Left lung (tissue), 14 donors: ENCODE measurements at places on chromosomes 3 and 15.

- no peak for DNase-seq
Observed at GRCh38 chr3:18510947-18511346, 85.8 kb upstream of the SATB1 start.

GRCh38 chr3:39752019-39752637 is 57.3 kb upstream of the MYRIP start:
- DNase-seq: no peak

DNA sequence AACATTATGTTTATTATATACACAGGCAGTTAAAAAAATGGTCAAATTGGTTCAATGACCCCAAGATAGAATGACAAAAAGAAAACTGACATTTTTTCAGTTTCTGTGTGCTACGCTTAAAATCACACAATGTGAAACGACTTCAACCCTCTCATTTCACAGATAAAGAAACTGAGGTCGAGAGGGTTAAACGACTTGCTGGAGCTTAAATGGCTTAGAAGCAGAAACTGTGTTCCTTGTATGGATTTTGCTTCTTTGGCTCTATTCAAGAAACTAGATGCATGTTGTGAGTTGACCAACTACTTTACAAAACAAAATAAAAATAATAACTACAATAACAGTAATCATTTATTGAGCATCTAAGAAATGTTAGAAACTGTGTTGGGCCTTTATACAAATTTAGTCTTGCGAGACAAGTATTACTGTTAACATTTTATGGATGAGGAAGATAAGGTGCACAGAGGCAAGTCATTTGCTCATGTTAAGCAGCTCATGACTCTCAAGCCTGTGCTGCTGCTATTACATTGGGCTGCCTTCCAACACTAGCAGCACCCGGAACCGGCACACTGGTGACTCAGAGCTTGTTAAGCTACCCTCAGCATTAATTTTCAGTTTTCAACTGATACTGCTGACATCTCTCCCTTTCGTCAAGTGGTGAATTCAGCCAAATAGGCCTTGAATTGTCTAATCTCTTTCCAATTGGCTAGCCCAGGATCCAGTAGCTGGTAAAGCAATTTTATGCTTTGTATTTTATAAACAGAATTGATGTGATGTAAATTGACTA is 487.6 kb downstream of the NAALADL2 start:
- peak; percentile 25 for DNase-seq

- no peak for DNase-seq
Observed at GRCh38 chr15:89556413-89557262, 18.6 kb upstream of the TICRR start.

DNA sequence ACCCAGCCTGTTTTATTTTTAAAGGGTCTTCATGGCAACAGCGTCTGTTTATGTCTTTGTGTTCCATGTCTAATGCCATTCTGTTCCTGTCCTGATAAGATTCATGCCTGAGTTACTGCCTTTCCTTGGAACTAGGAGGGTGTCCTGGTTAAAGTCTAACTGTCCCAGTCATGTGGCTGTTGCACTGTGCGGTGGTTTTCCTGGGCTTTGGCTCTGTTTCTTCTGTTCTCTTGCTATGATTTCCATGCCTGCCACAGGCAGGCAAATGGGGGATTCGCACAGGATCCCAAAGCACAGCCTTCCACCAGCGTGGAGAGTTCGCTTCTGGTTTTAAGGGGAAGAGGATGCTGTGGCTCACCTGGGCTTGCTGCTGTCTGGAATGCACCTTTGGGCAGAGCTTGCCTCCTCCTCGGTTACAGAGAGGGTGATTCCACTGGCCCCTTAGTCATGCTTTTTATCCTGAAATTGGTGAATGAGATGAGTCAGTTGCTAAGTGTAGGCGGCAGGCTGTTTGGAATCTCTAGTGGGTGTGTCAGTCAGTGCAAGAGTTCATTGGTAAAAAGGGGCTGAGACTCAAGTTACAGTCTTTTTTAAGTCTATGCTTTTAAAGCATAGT is 86.8 kb downstream of the CCK start:
- peak; percentile 55 for DNase-seq

DNA sequence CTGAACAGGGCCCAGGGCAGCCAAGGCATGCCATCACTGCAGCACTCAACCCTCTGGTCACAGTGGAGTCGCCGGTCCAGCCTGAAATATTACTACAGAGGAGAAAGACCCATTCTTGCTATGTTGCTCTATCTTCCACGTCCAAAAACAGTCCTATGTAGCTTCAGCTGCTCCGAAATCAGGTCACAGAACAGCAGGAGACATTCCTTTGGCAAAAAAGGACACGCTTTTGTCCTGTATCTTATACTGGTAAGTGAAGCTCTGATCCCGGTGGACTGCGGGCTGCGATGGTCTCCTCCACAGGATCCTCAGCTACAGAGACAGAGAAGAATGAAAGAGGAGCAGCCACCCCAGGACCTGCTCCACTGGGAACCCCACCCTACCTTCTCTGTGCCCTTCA is 17.6 kb downstream of the ELP6 start:
- DNase-seq: no peak

DNA sequence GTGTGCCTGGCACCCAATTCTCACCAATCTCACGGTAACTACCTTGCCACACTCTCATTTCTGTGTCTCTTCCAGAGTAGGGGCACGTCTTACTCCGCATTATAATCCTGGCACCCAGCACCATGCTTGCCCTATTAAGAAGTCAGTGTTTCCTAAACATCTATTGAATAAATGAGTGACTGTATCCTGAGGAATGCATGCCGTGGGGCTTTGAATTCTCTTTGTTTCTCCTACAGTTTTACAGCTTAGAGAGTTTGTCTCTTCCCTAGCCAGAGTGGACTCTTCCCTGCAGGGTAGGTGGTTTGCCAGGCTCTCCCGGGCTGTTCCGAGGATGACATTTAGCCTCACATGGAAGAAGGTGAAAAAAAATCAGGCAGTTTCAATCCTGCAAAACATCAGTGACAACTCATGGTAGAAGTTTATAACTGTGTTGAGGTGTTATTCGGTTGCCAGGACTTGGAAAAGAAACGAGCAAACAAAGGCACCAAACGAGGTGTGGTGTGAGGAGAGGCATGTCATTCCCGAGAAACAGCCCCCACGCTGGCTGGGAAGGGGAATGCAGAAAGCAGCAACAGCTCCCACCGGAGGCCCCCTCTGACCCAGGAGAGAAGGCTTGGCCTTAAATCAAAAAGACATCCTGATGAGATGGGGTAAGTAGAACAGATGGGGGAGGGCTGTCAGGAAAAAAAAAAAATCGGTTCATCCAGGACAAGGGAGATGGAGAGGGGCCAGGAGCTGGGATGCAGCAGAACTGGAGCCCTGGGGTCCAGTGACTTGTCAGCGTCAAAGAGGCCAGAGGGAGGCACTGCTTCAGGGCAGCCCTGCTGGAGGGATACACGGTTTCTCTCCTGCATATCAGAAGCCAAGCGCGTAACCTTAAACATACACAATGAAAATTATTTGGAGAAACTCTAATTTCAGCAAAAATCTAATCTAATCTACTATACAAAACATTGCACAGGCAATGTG is 168.4 kb upstream of the ARRDC4 start:
- peak; percentile 34 for DNase-seq

DNA sequence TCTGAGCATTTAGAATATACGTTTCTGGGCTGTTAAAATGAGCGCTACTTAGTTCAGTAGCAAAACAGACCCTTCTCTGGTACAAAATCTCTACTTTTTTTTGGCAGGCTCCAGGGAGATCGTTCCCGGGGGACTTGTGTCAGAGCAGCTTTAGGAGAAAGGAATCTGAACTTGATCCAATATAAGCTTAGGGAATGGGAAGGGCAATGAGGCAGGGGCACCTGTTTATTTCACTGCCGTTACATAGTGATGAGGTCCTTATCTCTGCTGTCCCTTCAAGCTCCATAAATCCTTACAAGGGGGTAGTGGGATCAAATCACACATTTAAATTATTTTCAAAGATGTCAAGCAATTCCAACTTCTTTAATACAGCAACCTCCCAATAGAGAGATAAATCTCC is 128.7 kb upstream of the BNIP2 start:
- DNase-seq: no peak

DNA sequence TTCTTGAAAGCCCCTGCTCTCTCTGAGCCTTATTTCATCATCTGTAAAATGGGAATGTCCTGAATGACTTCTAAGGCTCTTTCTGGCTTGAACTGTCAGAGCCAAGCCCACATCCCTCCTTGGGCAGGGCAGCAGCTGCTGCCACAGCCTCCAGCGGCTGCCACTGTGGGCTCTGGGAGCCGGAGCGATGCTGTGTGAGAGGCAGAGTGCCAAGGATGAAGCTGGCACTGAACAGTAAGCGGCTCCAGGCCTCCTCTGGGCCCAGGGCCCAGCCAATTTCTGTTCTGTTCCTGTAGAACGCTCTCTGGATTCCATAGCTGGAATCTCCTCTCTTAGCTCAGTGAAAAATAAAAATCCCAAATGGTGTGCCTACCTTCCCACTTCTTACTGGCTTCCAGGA is 4.4 kb downstream of the CPLX3 start:
- no peak for DNase-seq

- DNase-seq: no peak
Observed at GRCh38 chr3:67311440-67311839, 313.3 kb downstream of the KBTBD8 start.

DNA sequence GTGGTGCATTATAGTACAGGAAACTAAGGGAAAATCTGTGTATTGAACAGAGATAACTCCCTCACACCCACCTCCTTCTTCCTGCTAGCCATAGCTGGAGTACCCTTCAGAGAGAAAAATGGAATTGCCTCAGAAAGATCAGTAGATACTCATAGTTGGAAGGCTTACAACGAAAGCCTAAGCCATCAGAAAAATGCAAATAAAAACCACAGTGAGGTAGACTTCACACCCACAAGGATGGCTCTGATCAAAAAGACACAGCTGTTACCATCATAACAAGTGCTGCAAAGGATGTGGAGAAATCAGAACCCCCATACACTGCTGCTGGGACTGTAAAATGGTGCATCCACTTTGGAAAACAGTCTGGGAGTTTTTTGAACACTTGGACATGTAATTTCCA is 7.4 kb upstream of the DLG1 start:
- DNase-seq: no peak

GRCh38 chr3:193981504-193981903 is 154.4 kb upstream of the HES1 start:
- no peak for DNase-seq

DNA sequence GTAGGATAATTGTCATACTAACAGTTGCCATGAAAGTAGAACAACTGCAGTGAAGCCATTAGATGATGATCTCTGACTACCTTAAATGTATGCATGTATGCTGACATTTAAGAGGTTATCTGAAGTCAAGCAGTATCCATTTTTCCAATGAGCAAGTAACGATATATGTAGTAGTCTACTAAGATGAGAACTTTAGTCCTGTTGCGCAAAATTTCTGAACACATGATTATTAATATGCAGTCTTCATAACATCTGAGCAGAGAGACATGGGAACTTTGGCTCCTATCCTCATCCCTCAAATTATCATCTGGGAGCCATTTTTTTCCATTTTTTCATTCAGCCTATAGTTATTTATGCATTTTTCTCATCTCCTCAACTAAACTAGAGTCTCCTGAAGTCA is 79.2 kb downstream of the MME start:
- DNase-seq: no peak

DNA sequence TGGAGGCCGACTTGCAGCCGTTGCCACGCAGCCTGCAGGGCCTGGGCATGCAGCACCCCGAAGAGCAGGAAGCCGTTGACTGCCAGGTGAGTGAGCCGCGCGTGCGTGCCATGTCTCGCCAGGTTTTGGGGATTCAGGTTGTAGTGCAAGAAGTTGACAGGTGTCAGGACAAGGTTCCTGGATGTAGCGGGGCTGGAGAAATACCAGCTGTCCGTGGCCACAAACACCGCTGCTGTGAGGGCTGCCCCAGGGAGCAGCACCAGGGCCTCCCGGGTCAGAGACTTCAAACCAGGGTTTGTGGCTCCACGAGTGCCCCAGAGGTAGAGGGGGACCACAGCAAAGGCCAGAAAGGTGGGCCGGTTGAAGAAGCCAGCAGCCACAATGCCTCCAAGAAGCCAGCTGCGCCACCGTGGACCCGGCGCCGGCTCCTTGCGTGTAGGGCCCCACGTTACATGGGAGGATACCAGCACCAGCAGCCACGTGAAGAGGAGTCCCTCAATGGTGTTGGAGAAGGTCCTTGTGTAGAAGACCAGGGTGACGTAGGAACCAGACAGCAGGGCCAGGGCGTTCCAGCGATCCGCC is 5.6 kb upstream of the NCBP2 start:
- DNase-seq: no peak

DNA sequence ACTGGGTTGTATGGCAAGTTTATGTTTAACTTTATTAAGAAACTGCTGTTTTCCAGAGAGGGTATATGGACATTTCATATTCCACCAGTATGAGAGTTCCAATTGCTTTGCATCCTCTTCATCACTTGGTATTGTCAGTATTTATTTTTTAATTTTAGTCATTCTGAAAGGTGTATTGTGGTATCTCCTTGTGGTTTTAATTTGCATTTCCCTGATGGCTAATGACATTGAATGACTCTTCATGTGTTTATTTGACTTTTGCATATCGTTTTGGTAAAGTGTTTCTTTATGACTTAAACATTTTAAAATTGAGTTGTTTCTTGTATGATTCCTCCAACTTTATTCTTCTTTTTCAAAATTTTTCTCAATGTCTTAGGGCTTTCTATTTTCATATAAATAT is 44.4 kb downstream of the IL1RAP start:
- DNase-seq: no peak

- DNase-seq: no peak
Observed at GRCh38 chr15:85704066-85704465, 90.7 kb downstream of the KLHL25 start.
